ENCODE measurements at places on chromosomes 3 and 15. TPM values are rescaled to one million over a fixed set of nuclear protein-coding genes. Genes with fewer than 3 reads are reported as not detected.

DNA sequence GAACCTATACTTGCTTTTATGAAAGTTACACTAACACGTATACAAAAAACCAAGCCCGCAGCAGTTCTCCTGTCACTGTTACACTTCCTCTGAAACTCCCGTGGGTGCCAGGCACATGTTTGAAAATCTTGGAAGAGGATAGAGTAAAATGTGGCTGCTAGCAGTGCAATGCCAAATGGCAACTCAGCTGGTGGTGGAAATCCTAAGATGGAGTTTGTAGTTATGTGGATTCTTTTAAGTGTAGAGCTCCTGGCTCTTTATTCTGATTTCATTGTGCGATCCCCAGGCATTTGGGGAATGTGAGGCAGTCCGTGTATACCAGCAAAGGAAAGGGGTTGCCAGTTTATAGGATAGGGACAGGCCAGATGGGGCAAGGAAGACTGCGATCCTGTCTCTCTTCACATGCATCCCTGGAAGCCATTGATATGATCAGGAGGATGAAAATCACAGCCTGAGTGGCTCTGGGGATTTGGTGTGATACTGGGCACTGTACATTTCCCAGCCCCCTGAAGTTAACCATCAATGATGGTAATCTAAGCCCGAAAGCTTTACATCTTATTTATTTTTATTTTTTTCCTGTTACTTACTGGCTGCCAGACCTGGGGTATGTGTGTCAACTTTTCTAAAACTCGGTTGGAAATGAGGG is 1.1 kb downstream of the STAC start:
- no peak overlapping the region for H3K4me3 ChIP-seq
- H3K27ac ChIP-seq: no peak overlapping the region
- H3K27me3 ChIP-seq: peaks cover 32% of the 10 kb centered on the region
- H3K4me1 ChIP-seq: peaks cover 5% of the 10 kb centered on the region
- no peaks in the 10 kb centered on the region for H3K36me3 ChIP-seq
- DNase-seq: no peak

DNA sequence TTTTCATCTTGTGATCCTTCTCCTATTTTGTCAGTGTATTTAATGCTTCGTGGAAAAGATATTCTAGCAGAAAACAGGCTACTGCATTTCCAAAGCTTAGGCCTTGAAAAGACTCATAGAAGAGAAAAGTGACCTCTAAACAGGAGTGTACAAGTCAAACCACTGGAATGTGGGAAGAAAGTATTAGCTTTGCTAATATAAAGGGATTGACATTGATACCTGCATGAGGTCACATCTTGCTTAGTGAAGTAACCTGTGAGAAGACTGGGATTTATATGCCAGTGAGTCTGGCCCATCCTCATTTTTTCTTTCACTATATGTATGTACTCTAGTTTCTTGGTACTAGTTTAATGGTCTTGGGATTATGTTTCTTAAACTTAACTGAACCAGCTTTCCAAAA is 132.9 kb upstream of the TMC3 start:
- H3K27me3 ChIP-seq: no peaks in the 10 kb centered on the region
- H3K4me3 ChIP-seq: no peak overlapping the region
- H3K27ac ChIP-seq: no peak overlapping the region
- H3K36me3 ChIP-seq: no peaks in the 10 kb centered on the region
- DNase-seq: no peak

DNA sequence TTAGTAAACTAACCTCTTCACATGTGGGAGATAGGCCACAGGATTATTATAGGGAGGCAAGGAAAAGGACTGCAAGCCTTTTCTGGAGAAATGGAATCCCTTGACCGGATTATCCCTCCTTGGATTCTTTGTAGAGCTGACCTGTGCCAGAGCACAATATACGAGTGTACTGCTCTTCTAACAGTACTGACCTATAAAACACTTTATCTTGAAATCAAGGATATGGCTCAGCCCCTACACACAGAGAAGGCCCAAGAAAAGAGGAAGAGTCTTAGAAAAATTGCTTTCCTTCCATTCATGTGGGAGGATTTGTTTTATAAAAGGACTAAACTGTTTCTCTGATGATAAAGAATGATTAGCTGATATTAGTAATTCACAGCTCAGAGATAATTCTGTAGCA is 42.2 kb downstream of the DMXL2 start:
- no peak overlapping the region for H3K4me3 ChIP-seq
- H3K27me3 ChIP-seq: no peaks in the 10 kb centered on the region
- H3K4me1 ChIP-seq: no peaks in the 10 kb centered on the region
- H3K27ac ChIP-seq: no peak overlapping the region
- H3K36me3 ChIP-seq: no peaks in the 10 kb centered on the region
- DNase-seq: no peak

DNA sequence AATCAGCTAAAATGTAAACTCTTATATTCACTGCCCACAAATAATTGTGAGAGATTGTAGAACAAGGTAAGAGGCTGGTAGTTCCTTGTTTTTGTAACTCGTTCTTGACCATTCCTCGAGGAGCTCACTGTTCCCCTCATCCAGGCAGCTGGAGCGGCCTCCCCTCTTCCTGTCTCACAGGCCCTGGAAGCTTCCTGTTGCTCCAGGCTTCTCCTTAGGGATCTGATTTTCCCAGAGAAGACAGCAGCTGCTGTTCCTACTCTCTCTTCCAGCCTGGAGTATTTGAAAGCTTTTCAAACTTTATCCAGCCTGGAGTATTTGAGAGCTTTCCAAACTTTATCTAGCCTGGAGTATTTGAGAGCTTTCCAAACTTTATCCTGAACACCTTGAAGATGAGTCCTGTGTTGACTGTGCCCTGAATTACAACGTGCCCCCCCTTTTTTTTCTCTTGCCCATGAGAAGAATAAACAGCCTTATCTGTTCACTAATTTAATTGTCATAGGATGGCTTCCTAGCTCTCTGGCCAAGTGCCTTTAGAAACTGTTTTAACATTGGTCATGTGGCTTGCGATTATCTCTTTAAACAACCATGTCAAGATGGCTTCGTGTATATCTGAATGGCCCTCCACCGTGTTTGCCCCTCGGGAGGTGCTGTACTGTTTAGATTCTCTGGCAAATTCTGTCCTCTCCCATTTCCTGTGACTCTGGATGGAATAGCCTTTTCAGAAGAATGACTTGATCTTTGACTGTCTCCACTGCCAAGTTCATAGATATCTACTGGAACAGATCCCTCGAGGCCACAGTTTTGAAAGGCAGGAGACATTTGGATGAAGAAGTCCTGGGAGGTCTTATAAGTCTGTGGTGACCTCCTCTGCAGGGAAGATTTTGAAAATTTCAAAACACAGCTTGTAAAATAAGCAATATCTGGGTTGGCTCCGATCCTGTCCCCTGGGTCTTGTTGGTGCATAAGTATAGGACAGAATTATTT is 4.8 kb downstream of the ADAMTSL3 start:
- no peak overlapping the region for H3K27ac ChIP-seq
- H3K4me3 ChIP-seq: no peak overlapping the region
- H3K36me3 ChIP-seq: no peaks in the 10 kb centered on the region
- peaks cover 16% of the 10 kb centered on the region for H3K27me3 ChIP-seq

SKOR1 gene
- 0.16 TPM for total RNA-seq

All from activated CD4-positive, alpha-beta T cell treated with anti-CD3 and anti-CD28 coated beads for 36 hours (primary cell).